Kidney capillary endothelial cell (primary cell): ENCODE measurements at places on chromosomes 4 and X.

GRCh38 chrX:1554469-1555210 lies 17.7 kb upstream of the P2RY8 start:
- no peak for DNase-seq

DNA sequence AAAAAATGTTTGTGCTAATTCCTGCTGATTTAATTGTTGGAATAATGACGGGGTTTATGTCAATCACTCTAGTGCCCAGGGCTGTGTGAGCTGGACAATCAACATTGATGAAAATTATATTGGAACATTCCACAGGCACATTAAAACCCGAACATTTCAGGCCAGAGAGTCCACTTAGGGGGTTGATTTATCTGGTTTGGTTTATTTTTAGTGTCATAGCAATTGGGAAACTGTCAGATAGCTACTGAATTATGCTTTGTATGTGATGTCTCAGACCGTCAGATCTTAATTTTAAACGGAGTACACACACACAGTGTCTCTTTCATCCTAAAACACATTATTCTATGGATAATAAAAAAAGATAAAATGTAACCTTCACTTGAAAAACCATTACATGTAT lies 51.5 kb downstream of the VEGFC start:
- no peak for DNase-seq

DNA sequence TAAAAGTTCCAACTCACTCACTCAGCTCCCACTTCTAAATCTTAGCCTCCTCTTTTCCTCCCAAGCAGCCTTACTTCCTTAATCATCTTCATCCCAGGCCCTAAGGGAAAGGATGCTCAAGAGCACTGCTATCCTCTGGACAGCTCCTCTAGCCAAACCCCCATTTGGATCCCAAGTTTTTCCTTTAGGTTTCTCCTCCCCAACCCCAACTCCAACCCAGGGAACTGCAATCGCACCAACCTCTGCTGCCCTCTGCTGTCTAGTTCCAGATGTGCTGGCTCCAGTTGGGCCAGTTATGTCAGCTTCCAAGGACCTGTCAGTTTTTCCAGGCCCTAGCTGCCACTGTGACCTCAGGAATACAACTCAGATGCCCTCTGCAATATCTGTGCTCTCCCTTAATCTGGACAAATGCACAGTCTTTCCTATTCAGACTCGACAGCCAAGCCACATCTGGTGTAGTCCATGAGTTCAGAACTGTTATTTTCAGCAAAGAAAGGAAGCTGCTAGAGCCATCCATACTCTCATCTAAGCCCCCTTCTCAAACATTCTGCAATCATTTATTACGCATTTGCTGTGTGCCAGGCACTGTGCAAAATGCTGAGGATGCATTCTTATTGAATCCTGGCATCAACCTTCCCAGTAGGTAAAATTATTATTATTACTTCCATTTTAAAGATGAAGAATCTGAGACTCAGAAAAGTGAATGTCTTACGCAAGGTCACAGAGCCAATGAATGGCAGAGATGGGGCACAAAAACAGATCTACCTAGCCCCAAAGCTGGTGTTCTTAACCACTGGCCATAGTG lies 12.3 kb upstream of the XPNPEP2 start:
- DNase-seq = peak; percentile 70

DNA sequence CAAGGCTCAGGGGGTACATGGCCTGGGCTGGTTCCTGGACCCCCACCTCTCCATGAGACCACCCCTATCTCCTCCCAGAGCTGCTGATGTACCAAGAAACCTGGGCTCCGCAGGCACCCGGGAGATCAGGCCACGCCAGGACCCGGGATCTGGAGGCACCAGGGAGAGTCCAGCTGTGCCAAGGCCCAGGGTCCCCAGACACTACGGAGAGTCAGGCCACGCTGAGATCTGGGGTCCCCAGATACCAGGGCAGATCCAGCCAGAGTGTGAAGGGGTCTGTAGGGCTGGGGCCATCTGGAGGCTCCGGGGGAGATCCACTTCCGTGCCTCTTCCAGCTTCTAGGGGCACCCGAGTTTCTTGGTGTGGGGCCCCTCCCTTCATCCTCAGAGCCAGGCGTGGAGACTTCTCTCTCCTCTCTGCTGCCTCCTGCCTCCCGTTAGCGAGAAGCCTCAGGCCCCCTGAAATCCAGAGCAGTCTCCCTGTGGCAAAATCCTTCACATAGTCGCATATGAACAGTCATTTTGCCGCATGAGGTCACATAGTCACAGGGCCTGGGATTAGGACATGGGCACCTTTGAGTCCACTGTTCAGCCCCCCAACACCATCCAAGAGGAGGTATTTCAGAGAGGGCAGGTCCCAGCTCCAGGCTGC lies 9.7 kb downstream of the ABLIM2 start:
- no peak for DNase-seq

GRCh38 chrX:65720381-65720964 lies 53.0 kb downstream of the MSN start:
- peak; percentile 87 for DNase-seq

GRCh38 chr4:177051473-177052060 lies 258.1 kb upstream of the NEIL3 start:
- peak; percentile 23 for DNase-seq

- no peak for DNase-seq
Observed at GRCh38 chr4:147813109-147813773, 81.4 kb downstream of the ARHGAP10 start.

GRCh38 chr4:37438564-37439279 lies 194.2 kb downstream of the NWD2 start:
- DNase-seq = no peak

DNA sequence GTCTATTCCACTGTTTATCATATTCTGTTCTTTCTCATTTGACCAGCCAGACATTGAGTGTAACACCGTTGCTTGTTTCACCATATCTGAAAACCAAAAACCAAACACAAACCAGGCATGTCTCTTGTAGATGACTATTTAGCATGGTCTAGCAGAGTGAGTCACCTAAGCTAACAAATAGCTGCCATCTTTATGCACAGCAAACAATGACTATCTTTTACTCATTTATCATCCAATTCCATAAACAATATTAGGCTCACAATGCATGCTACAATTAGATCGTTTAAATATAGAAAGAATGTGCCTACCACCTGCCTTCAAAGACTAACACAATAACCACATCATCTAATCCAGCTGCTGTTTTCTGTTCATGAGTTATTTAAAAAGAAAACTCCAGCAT lies 495.4 kb downstream of the PCDH19 start:
- no peak for DNase-seq

- no peak for DNase-seq
Observed at GRCh38 chr4:181897935-181898334, 345.3 kb upstream of the TENM3 start.

GRCh38 chrX:6225911-6226595 lies 2.6 kb downstream of the NLGN4X start:
- DNase-seq = no peak

- DNase-seq = no peak
Observed at GRCh38 chr4:1509366-1509765, 103.1 kb upstream of the NKX1-1 start.

- no peak for DNase-seq
Observed at GRCh38 chr4:11783588-11783987, 354.9 kb upstream of the HS3ST1 start.

GRCh38 chr4:56513517-56513916 lies 7.9 kb downstream of the ARL9 start:
- no peak for DNase-seq

DNA sequence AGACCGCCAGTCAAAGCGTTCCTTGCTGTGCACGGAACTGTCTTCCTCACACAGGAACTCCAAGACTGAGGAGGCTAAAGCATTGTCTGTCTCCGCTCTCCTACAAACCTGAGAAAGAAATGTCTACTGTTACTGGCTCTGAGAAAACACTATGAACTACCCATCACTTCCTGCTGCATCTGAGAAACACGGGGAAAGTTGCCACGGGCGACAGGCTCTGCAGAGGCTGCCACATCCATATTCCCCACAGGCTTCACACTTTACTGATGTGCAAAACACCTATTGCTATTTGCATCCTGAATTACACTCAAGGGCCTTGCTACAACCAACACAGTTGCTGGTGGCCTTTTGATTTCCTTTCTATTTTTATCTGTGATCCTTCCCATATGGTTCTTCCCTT lies 59.0 kb downstream of the AFAP1 start:
- no peak for DNase-seq

DNA sequence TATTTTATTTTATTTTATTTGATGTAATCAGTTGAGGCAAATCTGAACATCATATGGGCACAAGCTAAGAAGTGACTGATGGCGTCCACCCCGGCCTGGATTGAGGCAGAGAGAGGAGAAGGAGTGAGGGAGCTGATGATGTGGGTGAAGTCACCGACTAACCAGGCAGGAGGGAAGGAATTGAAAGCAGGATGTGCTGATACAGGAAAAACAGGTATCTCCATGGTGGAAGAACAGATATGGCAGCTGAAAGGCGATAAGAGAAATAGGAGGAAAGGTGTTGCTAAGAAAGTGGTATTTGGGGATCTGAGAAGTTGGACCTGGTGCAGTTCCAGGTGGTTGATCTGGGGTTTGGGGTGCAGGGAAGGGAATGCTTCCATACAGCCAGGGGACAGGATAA lies 37.6 kb upstream of the GYPB start:
- DNase-seq = no peak

GRCh38 chr4:66355328-66355727 lies 685.0 kb upstream of the EPHA5 start:
- DNase-seq = no peak

GRCh38 chr4:11604821-11605220 lies 176.1 kb upstream of the HS3ST1 start:
- DNase-seq = no peak

GRCh38 chr4:68907245-68907644 lies 44.4 kb downstream of the UGT2A3 start:
- no peak for DNase-seq

DNA sequence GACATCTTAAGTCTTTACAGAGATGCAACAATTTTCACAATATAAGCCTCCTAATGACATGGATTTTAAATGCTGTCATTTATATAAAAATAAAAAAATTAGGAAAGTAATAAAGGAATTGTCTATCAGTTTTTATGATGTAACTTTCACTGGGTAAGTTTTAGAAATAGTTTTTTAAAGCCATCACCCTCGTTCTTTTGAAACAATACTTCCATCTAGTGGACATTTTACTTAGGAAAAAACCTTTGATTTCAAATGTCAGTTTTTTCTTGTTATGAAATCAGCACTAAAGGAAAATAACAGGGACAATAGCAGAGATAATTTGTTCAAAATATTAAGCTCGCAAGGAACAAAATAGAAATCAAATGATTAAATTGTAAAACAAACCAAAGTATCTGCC lies 24.3 kb upstream of the NDNF start:
- peak; percentile 36 for DNase-seq

GRCh38 chr4:54548098-54548620 lies 109.6 kb upstream of the KIT start:
- no peak for DNase-seq

- DNase-seq = no peak
Observed at GRCh38 chrX:136168929-136169735, 21.8 kb downstream of the FHL1 start.

DNA sequence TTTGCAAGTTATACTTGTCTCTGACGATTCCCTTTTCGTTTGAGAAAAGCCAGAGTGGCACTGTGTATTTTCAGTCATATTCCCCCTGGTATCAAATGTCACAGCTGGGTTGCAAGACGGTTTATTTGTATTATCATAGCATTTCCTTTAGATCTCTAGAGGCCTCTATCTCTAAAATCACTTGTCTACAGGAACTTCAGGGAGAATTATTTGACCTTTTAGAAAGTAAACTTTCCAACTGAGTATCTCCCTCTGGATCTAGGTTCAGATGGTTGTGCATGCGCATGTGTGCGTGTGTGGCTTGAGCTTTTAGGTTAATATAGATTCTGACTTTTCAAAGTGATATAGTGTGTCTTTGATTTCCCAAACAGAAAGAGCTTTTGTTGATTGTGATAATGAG lies 15.1 kb upstream of the TAB3 start:
- no peak for DNase-seq

GRCh38 chr4:184843984-184844554 lies 18.3 kb upstream of the ACSL1 start:
- no peak for DNase-seq

- DNase-seq = no peak
Observed at GRCh38 chrX:110836982-110837381, 41.4 kb upstream of the CHRDL1 start.

DNA sequence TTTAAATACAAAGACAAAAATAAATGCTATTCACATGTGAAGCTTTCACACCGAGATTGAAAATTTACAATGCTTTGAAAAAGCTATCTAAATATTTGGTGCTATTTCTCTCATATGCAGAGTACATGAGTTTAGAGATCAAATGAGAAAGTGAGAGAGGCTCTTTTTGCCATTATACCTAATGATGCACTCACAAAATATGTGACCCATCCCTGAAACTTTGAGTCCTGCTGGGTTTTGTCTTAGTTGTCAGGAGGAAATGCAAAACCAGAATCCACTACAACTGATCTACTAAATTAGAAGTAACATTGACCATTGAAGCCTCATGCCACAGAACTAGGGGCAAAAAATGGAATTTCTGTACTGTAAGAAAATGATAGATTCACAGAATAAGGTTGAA lies 251.7 kb downstream of the MAPK10 start:
- no peak for DNase-seq

- DNase-seq = no peak
Observed at GRCh38 chr4:38815885-38816782, 11.5 kb upstream of the TLR1 start.

- no peak for DNase-seq
Observed at GRCh38 chr4:62512271-62512670, 1312.1 kb downstream of the ADGRL3 start.

DNA sequence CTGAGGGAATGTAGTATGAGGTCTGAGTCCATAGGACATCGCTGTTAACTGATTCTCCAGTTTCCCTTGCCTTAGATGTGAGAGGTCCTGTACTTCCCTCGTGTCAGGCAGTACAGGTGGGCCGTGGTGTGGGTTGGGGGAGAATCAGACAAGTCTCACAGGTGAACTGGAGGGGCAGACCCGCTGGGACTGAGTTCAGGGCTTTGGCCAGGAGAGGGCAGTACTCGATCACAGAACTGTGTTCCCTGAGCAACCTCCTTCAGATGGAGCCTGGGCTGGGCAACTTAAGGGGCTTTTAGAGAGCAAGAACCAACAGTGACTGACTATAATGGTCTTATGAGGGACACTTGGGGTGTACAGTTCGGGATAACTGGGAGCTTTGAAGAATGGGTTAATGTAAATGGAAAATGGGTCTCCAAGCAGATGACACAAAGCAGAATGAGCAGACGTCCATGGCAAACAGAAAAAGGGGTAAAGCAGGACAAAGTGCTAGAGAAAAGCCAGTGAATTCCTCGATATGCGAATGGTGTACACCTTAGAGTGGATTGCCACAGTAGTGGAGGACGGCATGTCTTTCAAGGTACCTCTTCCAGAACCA lies 83.6 kb downstream of the CCNG2 start:
- peak; percentile 39 for DNase-seq

DNA sequence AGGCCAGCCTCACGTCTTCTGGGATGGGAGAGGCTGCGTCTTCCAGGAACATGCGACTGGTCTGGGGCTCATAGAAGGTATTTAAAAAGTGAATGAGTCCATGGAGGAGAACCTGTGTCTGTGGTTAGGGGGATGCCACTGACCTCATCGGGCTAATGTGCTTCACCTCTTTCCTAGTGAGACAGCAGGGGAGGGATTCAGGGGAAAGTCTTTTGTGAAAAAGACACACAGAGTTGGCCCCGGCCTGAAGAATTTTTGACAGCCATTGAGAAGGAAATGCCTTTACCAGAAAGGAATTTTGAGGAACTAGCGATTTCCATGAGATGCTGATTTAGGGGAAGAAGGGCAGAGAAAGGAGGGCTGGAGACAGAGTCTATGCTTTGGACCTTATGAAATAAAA lies 11.0 kb upstream of the C4orf50 start:
- no peak for DNase-seq

GRCh38 chrX:142068365-142068764 lies 136.7 kb downstream of the MAGEC2 start:
- DNase-seq = no peak

- DNase-seq = no peak
Observed at GRCh38 chr4:3220476-3221183, 28.3 kb upstream of the MSANTD1 start.
